ENCODE measurements at places on chromosomes 1 and 21. TPM values are rescaled to one million over a fixed set of nuclear protein-coding genes. Genes with fewer than 3 reads are reported as not detected.

DNA sequence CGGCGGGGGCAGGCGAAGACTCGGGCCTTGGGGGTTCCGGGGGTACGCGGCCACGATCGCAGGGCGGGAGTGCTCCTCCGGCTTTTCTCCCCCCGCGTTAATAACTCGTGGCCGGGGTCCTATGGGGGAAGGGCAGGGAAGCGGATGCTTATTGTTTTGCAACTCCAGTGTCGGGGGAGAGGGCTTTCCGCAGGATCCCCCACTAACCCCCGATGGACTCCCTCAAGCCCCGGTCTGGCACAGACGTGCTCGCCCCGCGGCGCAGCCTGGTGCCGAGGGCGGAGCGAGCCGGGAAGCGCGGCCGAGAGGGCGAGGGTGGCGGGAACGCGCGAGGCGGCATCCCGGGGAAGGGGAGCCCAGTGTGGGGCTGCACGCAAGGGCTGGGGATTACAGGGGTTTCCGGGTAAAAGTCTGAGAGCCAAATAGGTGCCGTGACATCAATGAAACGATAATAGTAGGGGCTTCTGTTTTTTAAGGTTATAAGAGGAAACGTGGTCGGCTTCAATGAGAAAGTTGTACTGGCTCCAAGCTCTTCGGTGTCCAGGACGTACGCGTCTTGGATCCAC, 772 bp downstream of the UCK2 start:
- DNase-seq = peak; percentile 80

- DNase-seq = no peak
Measured at GRCh38 chr1:107871259-107871658, 93.7 kb downstream of the VAV3 start.

NBPF10 gene
- 0.92 TPM for total RNA-seq

- no peak for DNase-seq
Measured at GRCh38 chr1:68142036-68142435, 90.3 kb downstream of the WLS start.

RSPH1 gene
- total RNA-seq = not detected

GRCh38 chr1:47814612-47815395, 182.4 kb downstream of the TRABD2B start:
- DNase-seq = no peak

- DNase-seq = no peak
Measured at GRCh38 chr1:180585994-180586359, 27.2 kb downstream of the OVAAL start.

GRCh38 chr1:11058595-11059154, 1.1 kb downstream of the SRM start:
- no peak for DNase-seq

ATXN7L2 gene
- total RNA-seq = 3.8 TPM

DNA sequence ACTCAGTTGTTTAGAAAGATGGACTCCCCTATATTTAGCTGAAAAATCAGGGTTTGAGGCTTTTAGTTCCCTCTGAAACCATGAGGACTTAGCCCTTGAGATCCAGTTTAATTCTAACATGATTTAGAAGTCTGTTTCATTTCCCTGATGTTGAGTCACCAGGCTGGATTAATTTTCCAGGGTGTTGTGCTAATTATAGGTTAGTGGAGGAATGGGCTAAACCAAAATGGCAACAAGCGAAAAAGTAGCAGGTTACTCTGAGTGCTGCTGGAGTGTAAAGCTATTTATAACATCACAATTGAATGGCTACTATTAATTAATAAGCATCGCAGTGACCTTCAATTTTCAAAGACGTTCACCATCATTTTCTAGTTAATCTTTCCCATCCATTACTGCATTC, 15.5 kb upstream of the USP24 start:
- no peak for DNase-seq

RHCE gene
- total RNA-seq = 0.57 TPM

ALX3 gene
- 0.22 TPM for total RNA-seq

GRCh38 chr1:91015794-91016550, 5.9 kb downstream of the ZNF644 start:
- DNase-seq = no peak

INTS3 gene
- 35.2 TPM for total RNA-seq

GRCh38 chr1:27366411-27367159, at the start of gene MAP3K6:
MAP3K6 (minus strand) TSS chr1:27366961; CDS start chr1:27366597, 364 bp downstream.
- DNase-seq = peak; percentile 93

DNA sequence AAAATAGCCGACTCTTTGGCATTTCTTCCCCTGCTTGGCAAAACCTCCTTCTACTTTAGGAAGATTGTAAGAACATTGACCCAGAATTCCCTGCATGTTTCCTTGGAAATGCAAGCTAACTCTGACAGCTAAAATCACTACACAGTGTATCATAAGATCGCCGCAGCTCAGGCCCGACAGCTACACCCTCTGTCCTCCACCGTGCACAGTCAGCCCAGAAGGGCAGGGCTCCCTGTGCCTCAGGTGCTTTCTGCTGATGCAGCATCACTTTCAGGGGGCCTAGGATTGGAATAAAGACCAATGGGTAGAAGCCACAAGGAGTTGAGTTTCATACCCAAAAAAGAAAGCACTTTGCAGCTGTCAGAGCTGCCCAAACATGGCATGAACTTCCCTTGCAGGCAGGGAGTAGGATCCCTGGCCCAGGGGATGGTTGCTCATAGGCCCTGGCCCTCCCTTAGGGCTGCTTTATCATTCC, 145.3 kb downstream of the SEC16B start:
- DNase-seq = no peak

- no peak for DNase-seq
Measured at GRCh38 chr21:44497703-44498126, 42.3 kb downstream of the KRTAP10-1 start.

DNA sequence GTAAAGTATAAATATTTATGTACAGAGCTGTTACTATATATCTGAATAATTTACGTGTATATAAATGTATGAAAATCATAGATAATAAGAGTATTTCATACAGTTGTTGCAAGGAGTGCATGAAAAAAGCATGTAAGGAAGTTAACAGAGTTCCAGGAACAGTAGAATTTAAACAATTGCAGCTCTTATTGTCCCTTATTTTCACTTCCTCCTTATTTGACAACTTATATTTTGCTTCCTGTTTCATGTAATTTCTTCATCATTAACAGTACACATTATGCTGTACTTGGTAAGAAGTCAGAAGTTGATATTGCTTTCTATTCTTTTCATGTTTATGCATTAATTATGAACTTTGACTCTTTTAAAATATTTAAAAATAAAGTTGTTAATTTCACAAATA, 681.5 kb downstream of the LRRIQ3 start:
- DNase-seq = no peak

IL12RB2 gene
- 0.22 TPM for total RNA-seq

AKR7A3 gene
- 0.32 TPM for total RNA-seq

DNA sequence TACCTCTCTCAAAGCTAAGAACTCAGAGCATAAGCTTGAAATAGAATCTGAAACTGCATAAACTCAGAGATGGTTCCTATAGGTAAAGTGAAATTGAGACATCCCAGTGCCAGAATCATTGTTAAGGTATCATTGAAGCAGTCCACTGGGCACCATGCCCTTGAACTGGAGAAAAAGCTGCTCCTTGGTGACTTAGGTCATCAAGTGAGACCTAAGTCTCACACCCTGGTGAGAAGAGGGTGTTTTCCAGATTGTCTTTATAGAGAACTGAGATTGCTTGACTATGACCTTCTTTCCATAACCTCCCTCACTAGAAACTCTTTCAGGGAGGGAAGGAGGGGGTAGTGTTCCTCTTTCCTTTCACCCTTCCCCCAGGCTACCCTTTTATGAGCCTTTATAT, 9.4 kb upstream of the ATP6V1G3 start:
- no peak for DNase-seq

DNA sequence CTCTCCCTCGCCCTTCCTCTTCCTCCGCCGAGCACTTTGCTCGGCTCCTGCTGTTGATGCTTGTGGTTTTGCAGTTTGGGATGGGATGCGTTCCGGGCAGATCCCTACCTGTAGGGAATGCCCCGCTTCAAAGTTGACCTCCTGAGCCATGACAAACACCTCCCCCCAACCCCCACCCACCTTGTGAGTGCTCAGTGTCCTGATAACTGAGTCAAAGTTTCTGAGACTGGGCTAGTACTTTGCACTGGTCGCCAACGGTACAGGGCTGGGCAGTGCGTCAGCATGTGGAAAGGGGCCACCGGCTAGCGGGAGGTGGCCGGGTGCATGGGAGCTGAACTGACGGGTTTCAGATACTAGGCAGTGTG, 771 bp downstream of the RABGAP1L start:
- no peak for DNase-seq

DNA sequence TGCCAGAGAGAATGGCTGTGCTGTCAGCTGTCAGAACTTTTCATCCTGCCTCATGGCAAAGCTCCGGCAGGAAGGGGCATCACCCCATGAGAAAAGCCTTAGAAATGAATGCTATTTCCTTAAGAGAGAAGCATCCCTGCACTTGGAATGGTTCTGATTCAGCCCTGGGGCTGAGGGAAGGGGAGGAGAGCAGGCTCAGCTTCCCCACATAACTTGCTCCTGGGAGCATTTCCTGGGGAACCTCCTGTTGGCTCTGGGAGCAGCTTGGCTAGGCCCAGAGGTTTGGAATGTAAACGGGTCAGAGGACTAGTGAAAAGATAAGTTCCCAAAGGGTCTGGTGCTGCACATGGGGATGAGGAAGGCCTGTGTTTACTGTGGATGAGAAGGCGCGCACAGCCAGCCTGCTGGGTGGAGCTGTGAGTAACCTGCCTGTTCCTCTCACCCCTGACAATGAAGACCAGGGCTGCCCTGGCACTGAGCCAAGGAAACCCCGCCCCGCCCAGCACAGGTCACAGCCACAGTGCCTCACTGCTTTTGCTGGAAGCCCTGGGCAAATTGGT, 5.0 kb downstream of the PRELP start:
- peak; percentile 85 for DNase-seq
